Posterior vena cava (tissue), 2 donors: ENCODE measurements at places on chromosomes 13 and 19.

GRCh38 chr13:40102854-40103253, 447.4 kb downstream of the COG6 start:
- DNase-seq = no peak

DNA sequence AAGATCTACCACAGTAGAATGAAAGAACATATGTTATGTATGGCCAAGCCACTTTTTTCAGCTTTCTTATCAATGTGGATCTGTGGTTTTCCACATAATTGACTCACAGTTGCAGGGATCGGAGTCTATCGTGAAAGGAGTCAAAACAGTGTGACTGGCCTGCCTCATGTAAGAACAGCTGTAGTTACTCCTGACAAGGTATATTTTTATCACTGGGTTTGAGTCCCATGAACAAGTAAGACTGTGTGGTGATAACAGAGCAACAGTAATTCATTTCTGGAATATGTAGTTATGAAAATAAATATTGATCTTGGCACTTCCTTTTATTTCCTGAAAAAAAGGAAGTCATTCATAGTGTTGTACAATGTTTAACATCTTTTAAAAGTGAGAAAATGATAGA, 416.6 kb downstream of the KLF12 start:
- no peak for DNase-seq

- no peak for DNase-seq
Observed at GRCh38 chr19:19076476-19076875, 12.7 kb downstream of the SLC25A42 start.

- no peak for DNase-seq
Observed at GRCh38 chr13:24056616-24057137, 103.8 kb upstream of the SPATA13 start.

DNA sequence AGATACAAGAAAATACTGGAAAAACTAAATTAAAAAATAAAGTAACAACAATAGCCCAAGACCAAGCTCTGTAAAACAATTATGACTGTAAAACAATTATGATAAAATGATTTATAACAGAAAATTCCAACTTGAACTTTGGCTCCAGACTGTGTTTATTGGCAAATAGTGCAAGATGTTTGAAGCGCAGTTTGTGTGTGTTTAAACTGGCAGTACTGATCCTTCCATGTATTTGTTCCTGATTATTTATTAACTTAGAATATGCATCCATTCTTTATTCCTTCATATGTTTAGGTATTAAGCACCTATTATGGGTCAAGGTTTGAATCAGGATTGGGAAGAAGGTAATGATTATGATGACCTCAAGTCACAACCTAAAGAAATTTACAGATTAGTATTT, 37.8 kb downstream of the ZNF582 start:
- no peak for DNase-seq

DNA sequence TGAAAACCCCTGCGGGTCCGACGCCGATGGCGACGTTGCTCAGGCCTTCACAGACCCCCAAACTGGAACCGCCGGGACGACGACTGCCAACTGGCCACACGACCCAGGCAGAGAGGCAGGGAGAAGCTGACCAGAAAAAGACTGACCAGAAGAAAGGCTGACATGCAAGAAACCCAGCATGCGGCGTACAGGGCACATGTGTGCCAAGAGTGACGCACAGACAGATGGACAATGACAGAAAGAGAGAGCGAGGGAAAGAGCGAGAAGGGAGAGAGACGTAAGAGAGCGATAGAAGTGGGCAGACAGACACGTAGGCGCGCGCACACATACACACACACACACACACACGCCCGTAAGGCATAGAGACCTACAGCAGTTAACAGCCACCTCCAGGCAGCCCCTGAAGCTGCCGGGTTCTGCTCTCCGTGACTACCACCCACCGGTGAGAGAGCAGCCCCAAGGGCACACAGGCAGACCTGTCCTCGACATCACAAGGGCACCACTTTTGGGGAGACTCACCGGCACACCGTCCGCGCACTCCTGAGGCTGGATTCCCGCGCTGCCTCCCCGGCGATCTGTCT, 67.2 kb upstream of the ZNF527 start:
- no peak for DNase-seq

DNA sequence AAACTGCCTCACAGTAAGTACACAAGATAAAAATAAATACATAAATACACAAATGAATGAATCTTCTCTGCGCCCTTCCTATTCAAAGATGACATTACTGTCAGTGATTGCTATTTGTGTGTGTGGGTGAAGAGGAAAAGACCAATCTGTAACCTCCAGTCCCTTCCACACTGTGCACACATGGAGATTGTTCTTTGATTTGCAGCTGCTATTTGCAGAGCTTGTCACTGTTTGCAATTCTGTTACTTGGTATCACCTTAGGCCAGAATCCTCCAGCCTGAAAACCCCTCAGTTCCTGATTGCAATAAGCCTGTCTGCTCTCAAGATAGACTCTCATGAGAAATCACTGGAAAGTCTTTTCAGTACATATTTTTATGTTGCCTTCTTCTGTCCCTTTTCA, 1314.9 kb downstream of the PCDH9 start:
- DNase-seq = no peak

DNA sequence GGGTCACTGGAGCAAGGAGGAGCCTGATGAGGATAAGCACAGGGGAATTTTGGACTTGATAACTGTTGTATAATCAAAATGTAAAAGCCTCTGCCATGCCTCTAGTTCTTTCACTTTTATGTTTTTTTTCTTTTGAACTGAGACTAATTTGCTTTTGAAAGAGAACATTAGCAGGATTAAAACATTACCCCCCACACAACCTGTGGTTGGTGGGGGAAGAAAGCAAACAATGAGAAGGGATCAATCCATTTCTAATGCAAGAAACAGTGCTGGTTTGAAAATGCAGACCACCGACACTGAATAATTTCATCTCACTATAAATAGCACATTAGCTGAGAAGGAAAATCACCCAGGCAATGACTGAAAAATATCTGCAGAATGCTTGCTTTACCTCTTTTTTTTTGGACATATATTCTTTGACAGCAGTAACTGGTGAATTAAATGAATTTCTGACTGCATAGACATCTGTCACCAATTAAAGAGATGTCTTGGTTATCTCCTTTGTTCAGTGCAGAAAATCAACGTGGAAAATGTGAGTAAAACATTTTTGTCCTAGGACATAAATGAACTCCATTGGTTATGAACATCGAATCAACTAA, 48.6 kb upstream of the TRPC4 start:
- no peak for DNase-seq

- DNase-seq = no peak
Observed at GRCh38 chr19:32459204-32459865, 53.8 kb downstream of the DPY19L3 start.

- DNase-seq = no peak
Observed at GRCh38 chr13:38697628-38698333, 10.9 kb downstream of the FREM2 start.

GRCh38 chr13:101942038-101942437, 459.8 kb downstream of the FGF14 start:
- no peak for DNase-seq

DNA sequence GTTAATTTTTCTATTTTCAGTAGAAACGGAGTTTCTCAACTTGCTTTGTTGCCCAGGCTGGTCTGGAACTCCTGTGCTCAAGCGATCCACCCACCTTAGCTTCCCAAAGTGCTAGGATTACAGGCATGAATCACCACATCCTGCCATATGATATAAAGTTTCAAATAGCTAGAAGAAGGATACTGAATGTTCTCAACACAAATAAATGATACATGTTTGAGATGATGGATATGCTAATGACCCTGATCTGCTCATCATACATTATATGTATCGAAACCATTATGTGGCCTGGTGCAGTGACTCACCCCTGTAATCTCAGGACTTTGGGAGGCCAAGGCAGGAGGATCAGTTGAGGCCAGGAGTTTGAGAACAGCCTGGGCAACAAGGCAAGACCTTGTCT, 11.5 kb downstream of the CIB3 start:
- no peak for DNase-seq

DNA sequence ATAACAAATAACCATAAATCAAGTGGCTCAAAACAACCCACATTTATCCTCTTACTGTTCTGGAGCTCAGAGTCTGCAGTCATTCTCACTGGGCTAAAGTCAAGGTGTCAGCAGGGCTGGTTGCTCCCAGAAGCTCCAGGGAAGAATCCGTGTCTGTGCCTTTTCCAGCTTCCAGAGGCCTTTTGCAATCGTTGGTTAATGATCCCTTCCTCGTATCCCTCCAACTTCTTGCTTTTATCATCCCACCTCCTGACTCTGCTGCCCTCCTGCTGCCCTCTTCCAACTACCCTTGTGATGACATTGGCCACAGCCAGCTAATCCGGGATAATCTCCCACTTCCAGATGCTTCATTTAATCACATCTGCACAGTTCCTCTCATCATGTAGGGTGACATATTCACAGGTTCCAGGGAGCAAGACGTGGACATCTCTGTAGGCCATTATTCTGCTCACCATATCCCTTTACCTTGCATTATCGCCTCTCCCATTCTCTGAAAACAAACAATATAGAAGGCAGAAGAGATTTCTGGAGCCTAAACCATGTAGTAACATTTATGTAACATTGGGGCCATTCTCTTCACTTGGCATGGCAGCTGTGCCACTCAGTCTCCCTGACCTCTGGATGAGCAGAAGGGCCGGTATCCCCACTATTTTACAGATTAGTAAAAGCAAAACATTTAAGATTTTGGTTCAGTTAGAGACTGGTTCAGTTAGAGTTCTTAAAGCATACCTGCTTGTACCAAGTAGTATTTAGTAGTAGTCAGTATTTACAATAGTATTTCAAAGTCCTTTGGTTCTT, 53.5 kb downstream of the RFC3 start:
- DNase-seq = no peak

- DNase-seq = no peak
Observed at GRCh38 chr13:44561351-44561750, 14.8 kb downstream of the TSC22D1 start.

DNA sequence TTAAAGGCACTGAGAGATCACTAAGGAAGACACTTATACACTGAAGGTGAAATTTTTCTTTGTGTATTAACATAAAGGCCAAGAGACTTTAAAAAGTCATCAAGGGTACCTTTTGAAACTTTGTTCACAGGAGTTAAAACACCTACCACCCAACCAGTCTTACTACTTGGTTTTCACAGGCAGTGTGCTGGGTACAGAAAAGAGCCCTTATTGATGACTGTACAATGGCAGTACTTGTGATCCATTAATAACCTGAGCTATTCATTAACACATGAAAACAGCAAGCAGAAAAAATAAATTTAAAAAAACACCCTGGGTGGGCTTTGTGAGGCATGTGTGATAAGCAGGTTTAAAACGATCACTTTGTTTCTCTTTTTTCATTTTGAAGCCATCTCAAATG, 148.9 kb downstream of the TBC1D4 start:
- no peak for DNase-seq

DNA sequence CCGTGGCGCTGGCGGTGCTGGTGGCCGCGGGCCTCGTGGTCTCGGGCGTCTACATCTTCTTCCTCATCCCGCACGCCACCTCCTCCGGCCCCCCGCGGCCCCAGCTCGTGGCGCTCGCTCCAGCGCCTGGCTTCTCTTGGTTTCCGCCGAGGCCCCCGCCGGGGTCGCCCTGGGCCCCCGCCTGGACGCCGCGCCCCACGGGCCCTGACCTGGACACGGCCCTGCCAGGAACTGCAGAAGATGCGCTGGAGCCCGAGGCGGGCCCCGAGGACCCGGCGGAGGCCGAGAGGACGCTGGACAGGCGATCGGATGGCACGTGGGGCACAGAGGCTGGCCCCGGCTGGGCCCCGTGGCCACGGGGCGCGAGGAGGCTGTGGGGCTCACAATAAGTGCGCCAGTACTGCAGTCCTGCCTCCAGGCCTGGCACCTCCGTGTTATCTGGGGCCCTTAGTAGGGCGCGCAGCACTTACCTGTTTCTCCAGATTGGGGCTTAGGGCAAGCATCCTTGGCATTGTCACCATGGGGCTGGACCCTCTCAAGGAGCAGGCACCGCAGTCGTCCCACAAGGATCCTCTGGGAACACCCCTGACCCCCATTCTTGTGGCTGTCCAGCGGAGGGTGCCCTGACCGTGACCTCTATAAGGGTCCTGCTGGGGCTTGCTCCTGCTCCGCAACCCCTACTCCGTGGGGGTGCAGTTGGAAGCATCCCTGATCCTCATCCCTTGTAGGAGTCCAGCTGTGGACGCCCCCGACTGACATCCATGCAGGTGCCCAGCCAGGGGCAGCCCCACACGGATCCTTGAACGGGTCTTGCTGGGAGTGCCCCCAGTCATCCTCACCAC, 1.5 kb downstream of the RNF225 start:
- no peak for DNase-seq

DNA sequence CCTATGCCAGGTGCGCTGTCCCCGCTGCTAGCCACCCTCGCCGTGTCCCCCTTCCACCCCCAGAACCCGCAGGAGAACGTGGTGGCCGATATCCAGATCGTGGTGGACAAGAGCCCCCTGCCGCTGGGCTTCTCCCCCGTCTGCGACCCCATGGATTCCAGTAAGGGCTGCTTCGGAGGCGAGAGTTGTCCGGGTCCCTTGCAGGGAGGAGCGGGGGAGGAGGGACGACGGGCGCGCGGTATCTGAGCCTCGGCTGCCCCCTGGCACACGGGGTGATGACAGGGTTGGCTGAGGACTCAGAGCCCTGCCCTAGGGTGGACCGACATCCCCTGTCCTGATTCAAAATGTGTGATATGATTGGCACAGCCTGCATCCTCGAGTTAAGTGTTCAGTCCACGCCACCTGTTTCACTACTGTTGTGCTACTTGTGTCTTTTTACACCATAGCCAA, 653 bp downstream of the MVB12A start:
- DNase-seq = peak; percentile 82

DNA sequence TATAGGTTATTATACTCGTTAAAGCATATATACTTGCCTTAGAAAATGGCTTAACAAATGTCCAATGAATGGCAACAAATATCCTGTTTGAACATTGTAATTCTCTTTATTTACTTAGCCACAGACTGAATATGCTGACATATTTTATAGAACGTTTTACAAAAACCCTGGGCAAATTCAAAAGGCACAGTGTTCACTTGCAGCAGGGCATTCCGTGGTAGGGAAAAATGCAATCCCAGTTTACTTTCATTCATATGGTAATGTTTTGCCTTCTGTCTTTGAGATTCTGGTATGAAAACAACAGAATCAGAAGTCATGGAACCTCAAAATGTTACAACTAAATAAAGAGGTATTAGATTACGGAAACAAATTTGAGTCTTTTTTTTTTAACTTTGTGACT, 56.2 kb upstream of the MYCBP2 start:
- DNase-seq = no peak

DNA sequence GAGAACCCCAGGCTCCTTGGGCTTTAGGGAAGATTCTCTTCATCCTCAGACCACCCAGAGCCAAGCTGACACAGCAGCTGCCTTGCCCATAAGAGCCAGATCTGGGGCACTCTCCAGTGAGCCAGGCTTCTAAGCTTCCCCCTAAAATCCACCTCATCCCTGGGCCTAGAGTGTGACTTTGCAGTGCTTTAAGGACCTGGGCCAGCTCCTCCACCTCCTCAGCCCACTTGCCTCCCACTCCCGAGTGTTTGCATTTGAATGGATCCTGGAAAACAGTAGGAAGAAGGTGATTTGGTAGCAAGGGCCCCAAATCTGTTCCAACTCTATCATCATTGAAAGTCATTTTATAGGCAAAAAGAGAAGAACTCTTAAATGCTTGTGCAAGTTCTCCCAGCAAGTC, 108.7 kb upstream of the UBL3 start:
- DNase-seq = no peak
